PC-3 (cell line): ENCODE measurements at places on chromosomes 6 and 20. TPM values are rescaled to one million over a fixed set of nuclear protein-coding genes. Genes with fewer than 3 reads are reported as not detected.
A peak's percentile ranks its signal among the peaks of the same experiment; 100 is the strongest.

The SIRPD gene
- total RNA-seq = 0.18 and 0.23 TPM in 2 replicates

The AGPAT1 gene
- total RNA-seq = 54.7 and 59.6 TPM in 2 replicates

The FRS3 gene
- total RNA-seq = 3.9 and 4.3 TPM in 2 replicates

DNA sequence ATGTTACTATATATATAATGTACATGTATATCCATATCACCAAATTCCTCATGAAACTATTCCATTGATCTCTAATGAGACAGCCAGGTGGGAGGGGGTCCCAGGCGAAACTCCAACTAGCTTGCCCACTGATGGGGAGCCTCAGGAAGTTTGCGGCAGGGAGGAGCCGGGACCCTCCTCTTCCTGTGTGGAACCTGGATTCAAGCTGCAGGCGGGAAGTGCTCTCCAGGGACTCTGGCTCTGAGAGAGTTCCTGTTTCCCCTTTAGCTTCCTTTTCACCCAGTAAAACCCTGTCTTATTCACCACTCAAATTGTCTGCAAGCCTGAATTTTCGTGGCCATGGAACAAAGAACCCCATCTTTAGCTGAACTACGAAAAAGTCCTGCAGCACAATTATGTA is 152.2 kb downstream of the OPN5 start:
- DNase-seq = no peak

DNA sequence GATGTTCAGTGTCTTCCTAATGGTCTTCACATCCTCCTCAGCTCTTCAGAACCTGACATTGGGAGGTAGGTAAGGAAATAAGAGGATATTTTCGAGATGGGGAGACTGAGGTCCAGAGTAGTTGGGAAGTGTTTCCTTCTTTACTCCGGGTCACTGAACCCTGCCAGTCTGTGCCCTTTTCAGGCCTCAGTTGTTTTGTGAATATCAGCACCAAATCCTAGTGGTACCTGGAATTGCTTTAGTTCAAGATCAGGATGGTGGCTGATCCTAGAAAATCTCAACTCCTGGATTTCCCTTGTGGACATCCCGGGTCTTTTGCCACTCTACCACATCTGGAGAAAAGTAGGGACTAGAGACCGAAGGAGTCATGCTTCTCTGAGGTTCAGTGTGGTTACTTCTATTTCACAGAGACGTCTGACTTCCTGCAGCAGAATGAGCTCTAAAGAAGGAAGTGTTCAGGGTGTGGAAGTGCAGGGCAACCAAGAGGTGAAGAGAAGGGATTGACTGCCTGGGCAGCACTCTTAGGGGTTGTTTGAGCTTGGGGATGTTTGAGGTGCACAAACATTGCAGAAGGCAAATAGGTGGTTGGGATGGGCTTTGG is 995 bp downstream of the STK4 start:
- DNase-seq = peak; percentile 29

- DNase-seq = no peak
Measured at GRCh38 chr20:43995645-43996044, 81.0 kb downstream of the TOX2 start.

DNA sequence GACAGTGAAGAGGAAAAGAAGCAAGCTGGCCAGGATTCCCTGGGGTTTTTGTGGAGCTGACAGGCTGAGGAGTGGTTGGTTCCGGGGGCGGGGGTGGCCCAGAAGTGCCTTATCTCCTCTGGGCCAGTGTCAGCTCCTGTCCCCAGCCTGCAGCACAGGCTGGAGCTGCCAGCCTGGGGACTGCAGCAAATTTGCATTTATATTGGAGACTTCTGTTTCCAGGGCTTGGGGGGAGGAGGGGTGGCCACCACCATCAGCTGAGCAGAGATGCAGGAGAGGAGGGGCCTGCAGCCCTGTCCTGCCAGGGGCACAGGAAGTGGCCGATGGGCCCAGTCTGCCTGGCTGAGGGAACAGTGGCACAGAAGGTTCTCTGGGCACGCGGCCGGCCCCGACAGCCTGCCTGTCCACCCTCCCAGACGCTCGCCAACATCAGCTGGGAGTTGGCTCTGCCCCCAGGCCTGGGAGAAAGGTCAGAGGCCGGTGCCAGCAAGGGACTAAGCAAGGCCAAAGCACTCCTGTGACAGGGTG is 24.3 kb upstream of the SCRT2 start:
- no peak for DNase-seq

GRCh38 chr20:48471759-48472408 is 355.9 kb downstream of the PREX1 start:
- no peak for DNase-seq

GRCh38 chr6:170114956-170115855 is 175.7 kb downstream of the DLL1 start:
- no peak for DNase-seq

- DNase-seq = no peak
Measured at GRCh38 chr20:46025376-46025783, 3.6 kb upstream of the SLC12A5 start.

- no peak for DNase-seq
Measured at GRCh38 chr6:4861564-4861963, 85.4 kb downstream of the CDYL start.
